Cerebellar nuclear complex (tissue), 1 donor: ENCODE measurements at places on chromosomes 5 and 9.

DNA sequence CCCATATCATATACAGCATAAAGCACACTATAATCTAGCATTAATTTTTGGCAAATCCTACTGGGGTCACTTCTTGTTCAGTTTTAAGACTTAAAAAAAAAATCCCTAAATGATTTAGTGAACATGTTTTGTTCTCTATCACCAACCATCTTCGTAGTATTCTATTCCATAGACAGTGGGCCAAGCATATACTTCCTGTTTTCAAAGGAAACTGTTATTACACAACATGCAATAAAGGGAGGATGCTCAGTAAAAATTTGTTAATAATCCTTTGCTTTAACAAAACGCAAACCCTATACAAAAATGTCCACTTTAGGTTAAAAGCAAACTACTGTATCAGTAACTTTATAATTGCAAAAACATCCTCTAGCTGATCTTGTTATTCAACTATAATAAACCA is 13.0 kb downstream of the CCNH start:
- DNase-seq = no peak

- no peak for DNase-seq
Observed at GRCh38 chr5:142959683-142960657, 189.8 kb downstream of the ARHGAP26 start.

- DNase-seq = no peak
Observed at GRCh38 chr5:173298213-173298926, 29.8 kb downstream of the STC2 start.

DNA sequence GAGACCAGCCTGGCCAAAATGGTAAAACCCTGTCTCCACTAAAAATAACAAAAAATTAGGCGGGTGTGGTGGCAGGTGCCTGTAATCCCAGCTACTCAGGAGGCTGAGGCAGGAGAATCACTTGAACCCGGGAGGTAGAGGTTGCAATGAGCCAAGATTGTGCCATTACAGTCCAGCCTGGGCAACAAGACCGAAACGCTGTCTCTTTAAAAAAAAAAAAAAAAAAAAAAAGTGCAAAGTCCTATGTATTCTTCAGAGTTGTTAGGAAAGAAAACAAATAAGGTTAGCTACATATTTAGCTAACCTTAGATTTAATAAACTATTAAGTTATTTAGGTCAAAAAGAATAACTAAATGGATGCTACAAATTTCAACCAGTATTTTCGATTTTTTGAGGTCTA is 11.5 kb downstream of the ATG12 start:
- no peak for DNase-seq

- no peak for DNase-seq
Observed at GRCh38 chr5:126514558-126515141, 80.4 kb downstream of the ALDH7A1 start.
